ENCODE measurements at places on chromosomes 4 and X.

DNA sequence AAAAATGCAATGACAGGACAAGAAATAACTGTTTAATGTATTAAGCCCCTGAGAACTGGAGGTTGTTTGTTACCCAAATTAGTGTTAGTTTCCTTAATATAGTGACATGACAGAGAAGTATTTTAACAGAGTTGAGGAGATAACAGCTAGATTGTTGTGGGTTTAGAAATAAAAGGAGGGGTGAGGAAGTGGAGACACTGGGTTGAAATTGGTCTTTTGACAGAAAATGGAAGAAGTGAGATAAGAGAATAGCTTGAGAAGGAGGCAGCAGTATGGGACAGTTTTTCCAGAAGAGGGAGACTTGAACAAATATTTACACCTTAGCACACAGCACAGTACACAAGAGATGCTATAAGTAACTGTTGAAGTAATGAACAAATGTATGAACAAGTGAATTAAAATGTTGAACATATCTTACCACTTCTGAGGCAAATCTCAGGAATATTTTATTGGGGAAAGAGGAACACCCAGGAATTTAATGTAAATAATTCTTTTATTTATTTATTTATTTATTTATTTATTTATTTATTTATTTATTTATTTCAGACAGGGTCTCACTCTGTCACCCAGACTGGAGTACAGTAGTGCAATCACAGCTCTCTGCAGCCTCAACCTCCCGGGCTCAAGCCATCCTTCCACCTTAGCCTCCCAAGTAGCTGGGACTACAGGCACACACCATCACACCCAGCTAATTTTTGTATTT lies 58.0 kb upstream of the EGFL6 start:
- DNase-seq: no peak

GRCh38 chrX:128699716-128700285 lies 647.6 kb upstream of the ACTRT1 start:
- no peak for DNase-seq

- DNase-seq: no peak
Measured at GRCh38 chrX:118350706-118351105, 4.8 kb downstream of the WDR44 start.

- DNase-seq: no peak
Measured at GRCh38 chrX:74160358-74160757, 143.6 kb upstream of the ZCCHC13 start.

DNA sequence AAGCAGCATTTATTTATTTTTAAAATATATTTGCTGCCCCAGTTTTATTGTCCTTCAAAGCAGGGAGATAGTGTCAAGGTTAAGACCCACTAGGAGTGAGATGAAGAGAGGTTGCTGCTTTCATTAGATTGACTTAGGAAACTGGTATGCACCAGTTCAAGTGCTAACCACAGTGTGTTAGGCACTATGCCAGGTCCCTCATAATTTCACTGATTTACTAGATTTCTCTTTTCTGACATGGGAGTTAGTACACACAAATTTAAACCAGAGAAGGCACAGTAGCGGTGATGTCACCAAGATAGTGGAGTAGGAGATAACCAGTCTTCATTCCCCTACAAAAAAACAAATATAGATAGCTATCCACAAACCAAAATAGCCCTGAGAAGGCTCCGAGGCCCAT lies 14.3 kb downstream of the RRAGB start:
- DNase-seq: no peak

DNA sequence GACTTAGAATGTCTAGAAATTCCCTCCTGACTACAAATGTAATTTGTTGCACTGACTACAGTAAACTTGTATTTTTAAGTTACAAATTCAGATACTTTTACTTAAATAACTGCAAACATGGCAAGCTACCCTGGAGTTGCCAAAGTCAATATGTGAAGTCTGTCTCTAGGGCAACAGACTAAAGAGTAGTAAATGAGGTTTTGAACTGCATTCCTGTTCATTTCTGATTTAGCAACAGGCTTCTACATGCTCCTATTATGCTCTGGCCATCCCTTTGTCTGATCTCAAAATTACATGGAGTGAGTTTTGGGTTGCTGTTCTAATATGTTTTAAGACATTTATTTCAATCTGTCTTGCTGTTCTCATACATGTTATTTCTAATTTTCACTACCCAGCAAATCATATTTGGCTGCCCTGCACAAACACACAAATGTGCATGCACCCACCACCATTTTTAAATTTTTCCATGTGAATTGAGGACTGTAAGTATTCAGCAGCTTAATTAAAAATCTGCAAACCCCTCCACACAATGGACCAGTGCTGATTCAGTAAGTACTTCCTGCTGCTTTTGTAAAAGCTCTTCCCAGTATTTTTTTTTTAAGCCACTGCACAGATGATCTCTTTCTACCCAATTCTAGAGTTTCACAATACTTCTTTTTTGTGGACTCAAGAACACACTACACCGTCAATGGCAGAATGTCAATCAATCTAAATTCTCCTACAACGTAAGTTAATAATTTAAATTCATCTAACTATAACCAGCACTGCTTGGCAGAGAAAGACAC lies 26.7 kb downstream of the SH3RF1 start:
- no peak for DNase-seq

Measured in non-pigmented ciliary epithelial cell (primary cell).